NB4 (cell line): ENCODE measurements at places on chromosomes 16 and 17.
A peak's percentile ranks its signal among the peaks of the same experiment; 100 is the strongest.

GRCh38 chr16:23433261-23433920 is 19.6 kb downstream of the COG7 start:
- DNase-seq, result no peak

- DNase-seq, result no peak
These were observed 30.7 kb downstream of the SPOP start for GRCh38 chr17:49647256-49647585.

DNA sequence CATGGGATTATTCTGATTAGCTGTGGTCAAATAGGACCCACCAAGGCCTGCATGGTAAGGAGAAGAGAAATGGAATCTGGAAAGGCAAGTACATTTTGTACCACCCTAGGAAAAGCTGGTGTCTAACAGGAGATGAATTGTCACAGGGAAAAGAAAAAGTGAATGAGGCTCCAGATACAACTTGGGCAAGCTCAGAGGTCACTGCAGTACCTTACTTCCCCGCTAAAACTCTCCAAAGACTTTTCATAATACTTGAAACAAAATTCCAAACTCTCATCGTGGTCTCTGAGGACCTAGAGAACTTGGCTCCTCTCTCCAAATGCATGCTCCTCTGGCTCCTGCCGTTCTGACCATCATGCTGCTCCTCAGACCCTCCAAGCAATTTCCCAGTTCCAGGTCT is 262.8 kb downstream of the GRIN2A start:
- no peak for DNase-seq

DNA sequence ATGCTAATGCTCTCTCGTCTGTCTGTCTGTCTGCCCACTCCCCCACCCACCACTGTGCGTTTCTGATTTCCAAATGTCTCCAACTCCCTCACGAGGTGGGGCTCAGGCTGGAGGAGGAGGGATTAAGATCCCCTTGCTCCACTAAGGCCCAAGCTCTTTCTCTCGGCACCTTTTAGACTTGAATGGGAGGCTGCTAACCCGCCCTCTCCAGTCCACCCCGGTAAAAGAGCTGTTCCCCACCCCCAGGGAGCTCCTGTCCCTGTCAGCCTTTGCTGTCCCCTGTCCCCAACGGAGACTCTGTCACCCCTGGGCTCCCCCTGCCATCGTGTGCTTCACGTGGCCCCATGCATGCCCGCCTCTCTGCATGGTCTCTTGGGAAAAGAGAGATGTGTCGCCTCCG is 68.5 kb upstream of the PLCG2 start:
- peak; percentile 54 for DNase-seq

GRCh38 chr17:82489851-82490511 is 29.6 kb upstream of the FOXK2 start:
- no peak for DNase-seq

DNA sequence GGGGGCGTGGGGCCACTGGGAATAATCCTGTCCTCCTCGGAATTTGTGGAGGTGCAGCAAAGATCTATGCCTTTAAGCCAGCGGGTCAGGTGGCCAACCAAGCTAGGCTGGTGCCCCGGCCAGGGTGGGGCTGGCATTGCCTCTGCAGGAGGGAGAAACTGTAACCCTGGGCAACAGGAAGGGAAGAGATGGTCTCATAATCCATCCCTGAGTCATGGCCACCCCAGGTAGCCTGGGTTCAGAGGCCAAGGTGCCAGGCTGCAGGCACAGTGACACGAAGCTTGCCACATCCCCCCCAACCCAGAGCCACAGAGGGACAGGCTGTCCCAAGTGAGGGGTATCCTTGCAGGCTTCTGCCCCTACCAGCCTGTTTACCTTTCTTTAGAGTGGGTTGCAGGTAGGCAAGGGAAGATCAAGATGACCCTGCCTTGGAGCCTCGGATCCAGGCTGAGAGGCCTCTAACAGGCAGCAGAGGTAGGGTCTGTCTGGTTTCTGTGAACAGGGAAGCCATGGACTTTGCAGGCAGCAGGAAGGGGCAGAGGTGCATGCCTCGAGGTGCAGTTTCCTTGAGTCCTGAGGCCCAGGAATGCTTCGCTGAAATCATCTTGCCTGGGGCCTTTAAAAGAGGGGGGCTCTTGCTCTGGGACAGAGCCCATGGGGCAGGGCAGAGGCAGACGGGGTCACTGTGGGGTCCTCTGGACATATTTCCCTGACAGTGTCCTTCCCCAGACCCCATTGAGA is 4.0 kb downstream of the LASP1 start:
- DNase-seq, result no peak

DNA sequence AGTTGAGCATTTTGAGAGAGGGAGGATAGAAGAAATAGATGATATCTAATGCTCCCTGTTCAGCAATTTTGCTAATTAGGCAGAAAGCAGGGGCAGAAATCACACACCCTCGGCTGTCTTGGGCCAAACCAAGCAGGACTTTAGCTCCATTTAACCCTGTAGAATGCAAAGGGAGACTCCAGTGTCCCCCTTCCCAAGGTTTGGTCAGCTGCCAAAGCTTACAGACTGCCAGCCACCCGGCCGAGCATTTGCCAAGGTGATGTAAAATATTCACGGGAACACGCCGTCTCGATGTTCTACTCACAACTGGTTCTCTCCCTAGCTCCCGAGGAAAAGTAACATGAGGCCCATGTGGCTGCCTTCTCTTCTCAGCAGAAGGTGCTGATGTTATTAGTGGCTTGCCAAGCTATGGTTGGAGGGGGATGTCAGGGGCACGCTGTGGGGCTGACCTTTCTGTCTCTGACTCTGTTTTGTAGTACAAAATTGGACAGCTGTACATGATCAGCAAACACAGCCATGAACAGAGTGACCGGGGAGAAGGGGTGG is 155.3 kb downstream of the PITPNC1 start:
- no peak for DNase-seq

DNA sequence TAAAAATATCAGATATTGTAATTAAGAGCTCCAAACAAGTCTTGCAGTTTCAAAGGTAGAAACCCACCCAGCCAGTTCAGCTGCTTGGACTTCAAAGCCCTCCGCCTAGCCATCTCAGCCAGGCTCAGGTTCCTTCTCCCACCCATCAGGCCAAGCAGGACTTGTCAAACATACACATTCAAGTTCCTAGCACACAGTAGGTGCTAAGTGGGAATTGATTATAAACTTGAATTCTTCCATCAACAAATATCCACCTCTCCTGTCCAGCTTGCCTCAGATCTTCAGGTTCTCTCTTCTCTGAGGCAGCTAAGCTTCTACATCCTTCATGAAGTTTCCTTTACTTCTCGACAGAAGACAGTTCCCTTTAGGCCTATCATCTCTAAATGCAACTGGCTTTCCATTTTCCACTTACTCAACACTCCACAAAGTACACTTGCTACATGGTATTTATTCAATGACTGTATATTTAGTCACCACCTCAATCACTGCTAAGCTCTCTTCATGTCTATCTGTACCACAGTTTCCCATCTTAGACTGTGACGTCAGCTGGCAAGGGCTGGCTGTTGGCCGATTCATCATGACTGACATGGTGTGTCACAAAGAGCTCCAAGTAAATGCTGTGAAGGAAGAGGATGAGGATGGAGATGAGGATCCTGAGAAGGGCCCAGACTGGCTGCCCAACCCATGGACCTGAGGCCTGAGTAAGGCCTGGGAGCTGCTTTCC is 13.3 kb upstream of the COG7 start:
- DNase-seq, result no peak

DNA sequence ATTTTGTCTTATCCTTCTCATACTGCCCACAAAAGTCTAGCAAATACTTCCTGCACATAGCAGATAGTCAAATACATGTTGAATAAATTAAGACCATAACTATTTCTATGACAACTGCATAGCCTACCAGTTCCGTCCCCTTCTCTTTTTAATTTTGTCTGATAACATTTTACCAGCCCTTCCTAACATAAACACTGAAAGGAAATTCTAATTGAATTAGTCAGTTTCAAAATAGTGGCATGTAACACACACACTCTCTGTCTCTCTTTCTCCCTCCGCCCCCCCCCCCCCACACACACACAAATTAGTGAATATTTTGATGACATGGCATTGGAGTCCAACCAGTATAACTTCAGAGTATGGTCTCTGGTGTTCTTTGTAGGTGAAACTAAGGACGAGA is 41.8 kb downstream of the TNRC6C start:
- DNase-seq, result peak; percentile 8

DNA sequence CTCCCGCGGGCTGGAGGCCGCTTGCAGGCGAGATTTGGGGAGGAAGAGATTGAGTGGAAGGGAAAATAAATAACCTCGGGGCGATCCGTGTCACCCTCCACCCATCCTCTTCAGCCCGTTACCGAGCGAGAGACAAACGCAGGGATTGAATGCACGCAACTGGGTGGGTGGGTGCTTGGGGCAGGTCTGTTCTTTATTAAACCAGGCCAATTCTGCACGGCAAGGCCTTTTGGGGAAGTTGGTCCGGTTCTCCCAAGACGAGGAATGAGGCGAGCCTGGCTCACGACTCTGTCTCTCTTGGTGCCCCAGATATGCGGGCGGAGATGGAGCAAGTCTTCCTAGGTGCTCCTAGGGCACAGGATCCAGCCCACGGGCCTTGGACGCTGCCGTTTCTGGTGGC is 396 bp upstream of the HOXB7 start:
- DNase-seq, result no peak

- DNase-seq, result no peak
These were observed 15.7 kb upstream of the XYLT2 start for GRCh38 chr17:50330151-50330775.

GRCh38 chr16:1890708-1891050 is 18.7 kb upstream of the MEIOB start:
- DNase-seq, result no peak

DNA sequence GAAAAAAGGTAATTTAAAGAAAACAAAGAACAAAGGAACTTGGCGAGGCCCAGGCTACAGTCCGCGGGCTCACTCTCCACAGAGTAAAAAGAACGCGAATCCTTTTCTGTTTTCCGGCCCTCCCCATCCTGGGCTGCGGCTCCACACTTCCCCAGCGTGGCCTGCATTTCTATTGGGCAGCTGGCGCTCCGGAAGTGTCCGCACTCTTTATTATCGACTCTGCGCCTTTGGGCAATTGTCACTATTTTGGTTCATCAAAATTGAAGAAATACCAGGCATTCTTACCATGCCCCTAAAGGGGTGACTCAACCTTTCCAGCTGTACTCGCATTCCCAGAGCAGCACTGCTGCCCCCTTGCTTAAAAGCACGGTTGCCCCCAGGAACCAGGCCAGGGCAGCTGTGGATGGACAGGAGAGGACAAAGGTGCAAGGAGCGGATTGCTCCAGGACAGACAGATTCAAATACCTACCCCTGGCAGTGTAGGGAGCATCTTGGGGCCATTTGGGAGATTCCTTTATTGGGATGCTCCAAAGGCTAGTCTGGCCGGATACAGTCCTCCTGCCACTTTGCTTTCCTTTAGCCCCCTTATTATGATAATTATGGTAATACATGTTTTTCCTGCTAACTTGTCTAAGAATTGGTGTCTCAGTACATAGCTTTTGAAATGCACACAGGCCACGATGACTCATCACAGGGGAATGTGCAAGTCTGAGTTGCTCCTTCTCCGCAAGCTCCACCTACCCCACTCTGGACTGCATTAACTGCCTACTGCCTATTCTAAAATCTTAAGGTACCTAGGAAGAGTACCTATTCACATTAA is 985 bp upstream of the SLFN12 start:
- peak; percentile 98 for DNase-seq

DNA sequence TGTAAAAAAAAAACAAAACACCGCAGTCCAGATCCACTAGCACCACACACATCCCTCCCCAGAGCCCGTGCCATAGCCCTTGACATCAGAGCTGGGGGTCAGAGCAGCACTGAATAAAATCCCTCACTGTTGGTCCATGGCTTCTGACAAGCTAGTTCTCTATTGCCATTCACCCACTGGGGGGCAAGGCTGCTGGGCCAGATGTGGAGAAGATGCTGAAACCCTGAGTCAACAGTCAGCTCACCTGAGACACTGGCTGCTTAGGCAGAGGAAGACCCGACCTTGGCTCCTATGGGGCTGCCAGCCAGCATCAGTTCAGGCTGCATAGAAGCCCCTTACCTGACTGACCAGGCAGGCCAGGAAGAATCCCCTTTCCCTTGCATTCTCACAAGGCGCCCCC is 228.2 kb downstream of the SOX9 start:
- no peak for DNase-seq

- DNase-seq, result no peak
These were observed 71.2 kb upstream of the CHMP6 start for GRCh38 chr17:80920441-80920840.

DNA sequence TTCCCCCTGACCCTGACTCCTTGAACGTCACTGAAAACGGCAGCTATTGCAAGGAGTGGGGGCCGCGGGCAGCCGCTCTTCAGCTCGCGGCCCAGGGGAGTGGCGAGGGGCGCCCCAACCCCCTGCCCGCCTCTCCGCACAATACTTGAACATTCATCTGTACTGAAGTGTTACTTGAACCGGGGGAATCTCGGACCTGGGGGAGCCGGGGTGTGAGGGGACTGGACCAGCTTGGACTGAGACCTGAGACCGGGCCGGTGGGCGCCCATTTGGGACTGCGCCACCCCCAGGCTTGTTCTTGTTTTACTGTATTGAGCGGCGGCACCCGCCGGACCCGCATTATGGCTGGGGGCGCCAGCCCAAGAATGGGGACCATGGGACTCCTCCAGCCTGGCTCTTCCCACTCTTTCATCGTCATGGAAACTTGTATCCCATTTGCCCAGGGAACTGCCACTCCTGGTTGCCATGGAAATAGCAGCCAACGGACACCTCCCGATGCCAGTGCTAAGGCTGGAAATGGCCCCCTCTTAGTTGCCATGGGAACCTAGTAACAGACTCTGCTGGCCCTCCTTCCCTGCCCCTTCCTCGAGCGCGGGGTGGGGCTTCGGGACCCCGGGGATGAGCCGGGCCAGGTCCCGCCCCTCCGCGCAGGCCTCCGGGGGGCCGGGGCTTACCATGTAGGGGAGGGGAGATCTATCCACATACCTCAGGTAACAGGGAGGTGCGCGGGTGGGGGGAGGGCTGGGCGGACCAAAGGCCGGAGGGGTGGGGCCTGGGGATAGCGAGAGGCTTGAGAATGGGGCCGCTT is 805 bp upstream of the ORAI3 start:
- DNase-seq, result peak; percentile 51

DNA sequence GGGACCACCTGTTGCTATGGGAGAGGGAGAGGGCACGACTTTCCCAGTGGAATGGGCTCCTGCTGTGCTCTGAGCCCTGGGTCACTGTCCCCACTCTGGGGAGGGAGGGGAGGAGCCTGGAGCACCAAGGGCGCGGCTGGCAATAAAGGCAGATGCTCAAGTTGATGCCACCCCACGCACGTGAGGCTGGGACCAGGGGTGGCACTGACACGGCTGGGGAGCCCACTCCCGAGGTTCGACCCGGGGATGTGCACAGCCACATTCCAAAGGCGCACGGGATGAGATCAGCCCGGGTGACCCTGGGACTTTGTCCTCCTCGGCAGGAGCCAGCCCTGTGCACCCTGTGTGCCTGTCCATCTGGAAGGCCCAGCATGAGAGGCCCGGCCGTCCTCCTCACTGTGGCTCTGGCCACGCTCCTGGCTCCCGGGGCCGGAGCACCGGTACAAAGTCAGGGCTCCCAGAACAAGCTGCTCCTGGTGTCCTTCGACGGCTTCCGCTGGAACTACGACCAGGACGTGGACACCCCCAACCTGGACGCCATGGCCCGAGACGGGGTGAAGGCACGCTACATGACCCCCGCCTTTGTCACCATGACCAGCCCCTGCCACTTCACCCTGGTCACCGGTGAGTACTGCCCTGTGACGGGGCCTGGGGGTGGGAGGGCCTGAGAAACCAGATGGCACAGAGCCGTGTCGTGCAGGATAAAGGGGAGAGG is at the start of gene ENPP7:
Gene ENPP7 (plus strand): TSS at position 175 of the 715 bp plus-strand sequence. CDS start 197 bp downstream, at position 372.
- DNase-seq, result no peak

- DNase-seq, result no peak
These were observed 60.6 kb downstream of the AIPL1 start for GRCh38 chr17:6374271-6374691.
